CD4-positive, alpha-beta T cell (primary cell): ENCODE measurements at places on chromosomes 4 and X.

GRCh38 chrX:21974011-21974385 lies 33.5 kb downstream of the SMS start:
- DNase-seq, result no peak

DNA sequence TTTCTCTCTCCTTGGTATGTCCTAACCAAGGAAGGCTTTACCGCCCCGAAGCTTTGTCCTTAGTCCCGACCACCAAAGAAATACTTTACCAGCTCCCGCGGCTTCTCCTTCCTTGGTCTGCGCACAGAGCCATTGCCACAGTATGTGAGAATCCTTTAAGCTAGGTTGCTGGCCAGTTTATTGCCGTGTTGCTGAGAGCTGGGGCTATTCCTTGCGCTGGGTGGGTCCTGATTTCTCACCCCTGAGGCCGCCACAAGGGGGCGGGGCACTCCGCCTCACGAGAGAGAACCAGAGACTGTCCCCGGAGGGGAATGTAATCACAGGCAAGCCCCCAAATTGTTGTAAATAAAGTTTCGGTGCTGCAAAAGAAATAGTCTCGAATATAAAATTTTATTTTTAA lies 331.0 kb upstream of the PCDH10 start:
- no peak for DNase-seq

GRCh38 chrX:51760657-51761056 lies 17.4 kb downstream of the GSPT2 start:
- no peak for DNase-seq

DNA sequence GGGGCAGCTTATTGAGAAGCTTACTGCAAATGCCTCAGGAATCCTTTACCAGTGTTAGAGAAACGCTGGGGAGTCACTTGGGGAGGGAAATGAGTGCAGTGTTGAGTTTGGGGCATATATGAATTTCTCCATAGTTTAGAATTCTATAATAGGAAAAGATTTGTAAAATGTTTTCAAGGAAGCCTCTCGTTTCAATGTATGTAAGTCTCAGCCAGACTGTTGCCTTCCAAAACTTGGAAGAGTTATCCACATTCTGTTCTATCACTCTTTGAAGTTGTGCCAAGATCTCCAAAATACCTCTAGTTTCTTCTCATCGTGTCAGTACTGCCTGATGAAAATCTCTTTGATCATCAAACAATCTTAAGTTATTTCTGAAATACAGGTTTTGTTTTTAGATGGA lies 565 bp upstream of the LRCH2 start:
- no peak for DNase-seq

DNA sequence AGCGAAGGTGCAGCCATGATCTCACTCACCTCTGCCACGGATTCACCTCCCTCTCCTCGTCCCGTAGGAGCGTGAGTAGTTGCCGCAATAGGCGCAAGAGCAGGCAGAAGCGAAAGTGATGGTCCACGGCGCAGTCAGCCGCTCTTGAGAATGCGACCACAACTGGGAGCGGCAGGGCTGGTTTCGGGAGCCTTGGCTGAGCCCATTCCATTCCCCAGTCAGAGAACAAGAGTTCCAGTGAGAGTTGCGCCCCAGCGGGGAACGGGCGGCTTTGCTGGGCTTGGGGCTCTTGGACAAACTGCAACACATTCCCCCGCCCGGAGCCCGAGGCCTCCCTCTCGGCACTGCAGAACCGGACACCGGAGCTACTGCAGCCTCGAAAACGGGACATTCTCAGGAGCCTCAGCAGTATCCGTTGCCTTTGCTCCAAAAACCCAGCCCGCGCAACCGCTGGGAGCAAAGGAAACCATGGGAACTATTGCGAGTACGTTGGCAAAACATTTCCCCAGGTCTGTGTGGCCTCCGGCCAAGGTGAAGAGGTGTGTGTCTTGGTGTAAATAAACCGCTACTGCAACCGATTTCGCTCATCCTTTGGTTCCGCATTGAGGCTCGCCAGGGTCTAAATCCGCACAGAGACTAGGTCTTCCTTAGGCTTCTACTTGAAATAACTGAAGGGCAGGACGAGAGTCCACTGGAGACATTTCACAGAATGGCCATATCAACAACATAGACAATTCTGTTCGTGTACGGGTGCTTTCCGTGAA lies 5.7 kb upstream of the ZBTB33 start:
- peak; percentile 51 for DNase-seq

DNA sequence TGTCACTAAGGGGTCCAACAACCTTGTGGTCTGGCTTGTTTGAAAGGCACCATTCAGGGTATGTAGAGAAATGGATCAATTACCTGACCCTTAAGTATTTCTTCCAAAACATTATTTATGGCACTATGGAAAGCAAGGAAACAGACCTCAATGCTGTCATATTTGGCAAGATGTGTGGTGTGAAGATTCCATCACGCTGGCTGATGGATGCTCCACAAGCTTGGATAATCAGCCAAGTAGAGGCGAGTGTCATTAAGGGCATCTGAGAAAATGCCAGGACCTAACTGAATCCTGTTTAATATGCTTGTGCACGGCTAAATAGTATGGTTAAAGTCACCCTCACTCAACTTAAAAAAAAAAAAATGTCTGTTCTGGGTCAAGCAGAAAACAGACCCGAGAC lies 120.7 kb downstream of the COMMD8 start:
- DNase-seq, result no peak

- no peak for DNase-seq
These were observed 69.1 kb downstream of the PPP2R2C start for GRCh38 chr4:6403400-6403685.
